ENCODE measurements at places on chromosomes 3 and 15.

- peak; percentile 14 for DNase-seq
Measured at GRCh38 chr3:25007974-25008658, 419.9 kb upstream of the RARB start.

DNA sequence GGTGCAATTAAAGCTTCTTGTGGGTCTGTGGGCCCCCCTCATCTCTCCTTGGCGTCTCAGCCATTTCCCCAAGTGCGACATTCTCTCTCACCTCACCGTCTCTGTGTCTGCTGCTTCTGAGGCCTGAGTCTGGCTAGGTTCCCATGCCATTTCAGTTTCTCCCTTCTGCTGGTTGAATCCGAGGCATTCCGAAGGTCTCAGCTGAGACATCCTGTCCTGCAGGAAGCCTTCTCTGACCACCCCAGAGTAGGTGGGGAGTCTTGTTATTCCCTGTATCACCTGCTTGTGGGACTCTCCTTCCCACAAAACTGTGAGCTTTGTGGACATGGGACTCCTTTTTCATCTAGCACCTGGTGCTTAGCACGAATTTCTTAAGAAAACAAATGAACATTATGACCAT, 78.3 kb downstream of the ASB7 start:
- no peak for DNase-seq

- DNase-seq = no peak
Measured at GRCh38 chr3:169342652-169343505, 320.6 kb downstream of the MECOM start.

- DNase-seq = no peak
Measured at GRCh38 chr3:43290956-43291355, 4.6 kb downstream of the SNRK start.

GRCh38 chr3:31213869-31214486, 318.7 kb upstream of the STT3B start:
- no peak for DNase-seq

GRCh38 chr3:129014148-129014547, 13.0 kb downstream of the EFCC1 start:
- DNase-seq = no peak

- no peak for DNase-seq
Measured at GRCh38 chr15:73907035-73907408, 19.2 kb upstream of the LOXL1 start.

DNA sequence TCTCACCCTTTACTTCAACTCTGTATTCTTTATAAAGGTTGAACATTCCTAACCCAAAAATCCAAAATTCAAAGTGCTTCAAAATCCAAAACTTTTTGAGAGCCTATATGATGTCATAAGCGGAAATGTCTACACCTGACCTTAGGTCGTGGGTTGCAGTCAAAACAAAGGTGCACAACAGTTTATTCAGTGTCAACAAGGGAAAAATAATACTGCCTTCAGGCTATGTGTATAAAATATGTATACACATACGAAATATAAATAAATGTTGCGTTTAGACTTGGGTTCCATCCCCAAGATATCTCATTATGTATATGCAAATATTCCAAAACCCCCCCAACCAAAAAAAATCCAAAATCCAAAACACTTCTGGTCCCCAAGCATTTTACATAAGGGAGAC, 90.9 kb downstream of the STAG1 start:
- DNase-seq = no peak

DNA sequence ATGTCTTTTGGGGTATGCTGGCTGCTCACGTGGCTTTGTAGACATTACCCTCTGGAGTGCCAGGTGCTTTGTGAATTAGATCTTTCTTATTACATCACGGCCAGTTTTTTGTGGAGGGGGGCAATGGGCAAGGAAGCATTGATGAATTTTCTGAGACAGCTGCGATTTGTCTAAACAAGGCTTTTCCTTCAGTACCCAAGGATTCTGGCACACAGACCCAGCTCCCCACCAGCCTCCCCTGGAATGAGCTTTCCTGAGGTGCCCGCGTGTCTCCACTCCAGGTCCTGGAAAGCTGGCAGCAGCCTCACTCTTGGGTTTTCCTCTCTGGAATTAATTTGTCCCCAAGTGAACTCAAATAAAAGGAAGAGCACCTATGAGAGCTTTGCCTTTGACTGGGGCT, 157.6 kb upstream of the CTDSPL start:
- DNase-seq = no peak
